HFF-Myc (cell line): ENCODE measurements at places on chromosomes 6 and 20.

DNA sequence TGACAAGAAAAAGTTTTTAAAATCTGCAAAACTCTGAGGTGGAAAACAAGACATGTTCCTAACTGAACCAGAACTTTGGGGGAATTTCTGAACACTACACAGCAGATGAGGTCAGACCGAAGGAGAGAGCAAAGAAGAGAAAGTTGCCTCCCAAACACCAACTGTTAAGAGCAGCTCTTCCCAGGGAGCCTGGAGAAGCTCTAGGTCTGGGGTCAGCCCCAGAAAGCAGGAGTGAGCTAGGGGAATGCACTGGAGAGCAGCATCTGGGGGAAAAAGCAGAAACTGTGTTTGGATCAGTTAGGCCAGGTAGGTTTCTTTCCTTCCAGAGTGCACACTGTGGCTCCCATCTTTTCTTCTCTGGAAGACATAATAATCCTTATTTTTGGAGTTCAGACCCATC lies 41.3 kb downstream of the FKBP5 start:
- DNase-seq, result no peak

DNA sequence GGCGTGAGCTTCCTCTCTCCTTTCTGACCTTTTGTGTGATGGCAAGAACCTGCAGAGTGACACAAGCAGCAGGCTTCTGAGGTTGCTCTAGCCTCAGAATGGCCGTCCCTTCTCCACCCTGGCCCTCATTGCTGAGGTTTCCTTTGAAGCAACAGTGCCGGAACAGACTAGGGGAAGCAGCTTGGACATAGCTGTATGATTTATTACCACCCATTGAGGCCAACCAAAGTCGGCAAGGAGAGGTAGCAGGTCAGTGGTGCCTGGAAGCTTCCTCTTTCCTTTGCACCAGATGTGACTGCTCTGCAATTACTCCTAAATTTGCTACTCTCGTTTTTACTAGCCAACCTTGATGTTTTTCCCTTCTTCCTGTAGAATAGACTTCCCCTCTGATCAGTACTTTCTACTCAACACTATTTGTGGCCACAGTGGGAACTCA lies 31.4 kb downstream of the PTPN1 start:
- DNase-seq, result no peak

- peak; percentile 67 for DNase-seq
Observed at GRCh38 chr6:46044881-46045617, 29.4 kb upstream of the CLIC5 start.

GRCh38 chr6:75499640-75500039 lies 6.0 kb upstream of the FILIP1 start:
- no peak for DNase-seq

DNA sequence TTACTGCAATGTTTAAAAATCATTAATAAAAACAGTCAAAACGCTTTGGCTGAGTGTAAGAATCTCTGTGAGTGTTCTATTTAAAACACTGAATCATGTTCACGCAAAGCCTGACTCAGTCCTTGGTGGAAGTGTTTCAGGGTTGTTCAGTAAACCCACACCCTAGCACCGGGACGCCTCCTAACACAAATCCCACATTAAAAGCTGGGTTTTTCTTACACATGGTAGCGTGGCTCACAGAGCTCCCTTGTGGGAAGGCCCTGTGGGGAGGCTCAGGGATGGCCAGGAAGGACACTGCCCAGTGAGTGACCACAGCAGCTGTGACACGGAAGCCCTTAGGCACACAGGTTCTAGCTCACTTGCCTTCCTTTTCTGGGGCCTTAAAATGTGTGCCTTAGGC lies 80.2 kb downstream of the GMPR start:
- no peak for DNase-seq

GRCh38 chr6:88843040-88843439 lies 120.4 kb downstream of the RNGTT start:
- DNase-seq, result peak; percentile 25

DNA sequence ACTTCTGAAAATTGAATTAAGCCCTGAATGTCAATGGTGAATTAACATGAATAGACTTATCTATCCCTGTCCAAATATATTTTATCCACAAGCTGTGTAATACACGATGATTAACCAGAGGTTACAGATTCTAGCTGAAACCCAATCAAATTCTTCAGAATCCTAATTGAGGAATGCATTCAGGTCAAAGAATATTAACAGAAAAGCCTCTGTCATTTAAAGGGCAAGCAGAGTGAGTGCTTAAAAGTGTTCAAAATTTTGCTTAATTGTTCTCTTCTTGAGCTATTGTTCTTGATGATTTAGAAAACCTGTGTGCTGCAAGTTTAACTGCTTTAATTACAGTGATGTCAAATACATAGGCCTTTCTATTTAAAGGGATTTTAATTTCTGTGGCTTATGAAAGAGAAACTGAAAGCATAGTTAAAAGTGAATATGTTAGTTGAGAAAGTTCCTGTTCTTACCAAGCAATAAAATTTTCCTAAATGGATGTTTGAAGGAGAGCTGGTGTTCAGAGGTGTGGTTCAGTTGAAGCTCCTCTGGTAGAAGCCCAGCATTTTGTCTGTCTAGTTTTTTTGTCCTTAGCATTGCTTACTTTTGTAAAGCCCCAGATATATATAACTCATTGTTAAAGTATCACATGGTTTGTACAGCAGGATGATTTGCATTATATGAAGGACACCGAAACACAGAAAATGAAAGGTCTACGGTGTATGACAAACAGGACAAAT lies 466.3 kb upstream of the PLCB4 start:
- no peak for DNase-seq

- peak; percentile 85 for DNase-seq
Observed at GRCh38 chr6:158869826-158870648, 50.9 kb upstream of the EZR start.

DNA sequence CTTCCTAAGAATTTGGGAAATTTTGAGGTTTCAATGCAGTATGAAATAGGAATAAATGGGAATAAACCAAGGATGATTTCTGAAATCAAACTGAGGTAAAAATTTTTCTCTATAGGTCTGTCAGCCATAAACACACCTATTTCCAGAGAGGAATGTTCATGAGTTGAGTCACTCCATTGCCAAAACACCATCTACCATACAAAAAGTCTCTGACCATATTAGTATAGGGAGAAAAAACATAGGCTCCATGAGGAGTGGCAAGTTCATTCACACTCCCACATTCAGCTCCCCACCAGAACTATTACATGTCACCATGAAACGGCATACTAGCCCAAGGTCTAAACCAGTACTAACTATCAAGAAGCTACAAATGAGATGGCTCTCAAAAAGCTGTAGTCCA lies 9.6 kb downstream of the ZNF318 start:
- no peak for DNase-seq

DNA sequence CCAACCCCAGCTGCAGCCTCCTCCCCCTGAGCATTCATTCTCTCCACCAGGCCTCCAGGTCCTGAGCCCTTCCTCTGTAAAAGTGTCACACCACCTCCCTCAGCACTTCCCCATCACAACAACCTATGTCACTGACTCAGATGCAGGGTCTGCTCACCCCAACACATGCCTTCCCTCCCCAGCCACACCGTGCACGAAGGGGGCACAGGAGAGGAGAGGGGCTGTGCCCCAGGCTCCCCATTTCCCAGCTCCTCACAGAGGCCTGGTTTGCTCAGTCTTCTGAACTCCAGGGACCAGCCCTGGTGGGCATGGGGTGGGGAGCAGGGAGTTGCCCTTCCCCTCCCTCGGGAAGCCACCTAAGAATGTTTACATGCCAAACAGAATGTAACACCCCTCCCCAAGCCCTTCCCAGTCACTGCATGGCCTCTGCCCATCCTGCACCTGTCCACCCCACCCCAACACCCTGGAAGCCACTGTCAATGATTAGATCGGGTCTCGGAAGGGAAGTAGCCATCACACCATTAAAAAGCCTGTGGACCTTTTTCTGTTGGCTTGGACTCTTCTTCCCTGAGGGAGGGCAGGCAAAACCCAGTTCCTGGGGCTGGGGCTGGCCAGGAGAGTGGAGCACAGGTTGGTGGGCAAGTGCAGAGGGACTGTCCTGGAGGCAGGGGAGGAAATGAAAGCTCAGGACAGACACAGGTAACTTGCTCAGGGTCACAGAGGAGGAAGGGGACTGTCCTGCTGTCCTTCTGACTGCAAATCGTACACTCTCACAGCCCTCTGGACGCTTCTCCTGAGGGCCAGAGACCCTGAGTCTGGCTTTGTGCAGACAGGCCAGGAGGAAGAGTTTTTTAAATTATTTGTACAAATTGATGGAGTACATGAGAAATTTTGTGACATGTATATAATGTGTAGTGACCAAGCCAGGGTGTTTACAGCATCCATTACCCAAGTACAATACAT lies 10.1 kb upstream of the SLC22A7 start:
- no peak for DNase-seq

GRCh38 chr20:38890497-38890818 lies 35.8 kb upstream of the FAM83D start:
- DNase-seq, result no peak

DNA sequence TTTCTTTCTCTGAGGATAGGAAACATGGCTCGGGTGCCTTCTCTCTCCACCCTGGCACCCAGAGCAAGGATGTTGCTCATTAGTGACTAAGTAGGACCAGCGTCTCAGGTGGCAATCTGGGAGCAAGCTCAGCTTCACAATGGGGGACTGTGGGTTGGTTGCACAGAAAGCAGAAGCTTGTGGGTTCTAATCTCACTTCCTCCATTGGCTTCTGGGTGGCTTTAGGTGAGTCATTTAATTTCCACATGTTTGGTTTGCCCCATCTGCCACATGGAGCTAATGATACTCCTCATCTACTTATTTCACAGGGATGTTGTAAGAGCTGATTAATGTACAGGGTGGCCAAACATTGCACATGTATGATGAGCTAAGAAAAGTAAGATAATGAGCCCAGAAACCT lies 54.8 kb upstream of the AKIRIN2 start:
- peak; percentile 50 for DNase-seq

GRCh38 chr6:55046869-55047422 lies 127.4 kb upstream of the HCRTR2 start:
- no peak for DNase-seq

- DNase-seq, result no peak
Observed at GRCh38 chr6:36319436-36319762, 17.3 kb downstream of the BNIP5 start.

DNA sequence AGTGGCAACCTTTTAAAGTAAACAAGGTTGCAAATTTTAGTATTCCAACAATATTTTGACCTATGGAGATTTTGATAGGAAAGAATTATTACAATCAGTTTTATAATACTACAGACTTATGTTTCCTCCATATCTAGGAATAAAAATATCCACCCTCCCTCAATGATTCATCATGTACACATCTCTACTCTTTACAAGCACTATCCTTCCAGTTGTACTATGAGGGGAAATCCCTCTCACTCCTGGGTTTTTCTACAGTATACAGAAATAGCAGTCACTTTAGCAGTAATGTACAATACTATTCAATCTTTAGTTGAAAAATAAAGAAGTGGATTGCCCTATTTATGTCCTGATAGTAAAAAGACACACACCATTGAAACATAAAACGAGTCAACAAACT lies 46.3 kb upstream of the SCML4 start:
- DNase-seq, result no peak

DNA sequence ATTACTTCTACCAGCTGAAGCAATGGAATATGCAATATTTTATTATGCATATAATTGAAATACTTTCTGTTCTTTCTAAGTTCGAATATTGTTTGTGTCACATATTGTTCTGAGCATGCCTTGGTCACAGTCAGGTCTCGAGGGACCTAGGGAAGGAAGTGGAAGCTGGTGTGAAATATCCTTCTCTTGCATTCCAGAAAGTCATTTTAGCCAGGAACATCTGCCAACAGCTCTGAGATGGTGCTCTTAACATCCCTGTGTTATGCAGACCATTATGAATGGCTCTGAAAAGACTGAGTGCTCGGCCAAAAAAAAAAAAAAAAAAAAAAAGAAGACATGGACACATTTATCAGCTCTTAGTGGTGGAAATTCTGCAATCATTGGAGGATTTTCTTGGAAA lies 132.7 kb upstream of the JAG1 start:
- no peak for DNase-seq

- no peak for DNase-seq
Observed at GRCh38 chr20:21395666-21396598, 1.4 kb downstream of the NKX2-4 start.

DNA sequence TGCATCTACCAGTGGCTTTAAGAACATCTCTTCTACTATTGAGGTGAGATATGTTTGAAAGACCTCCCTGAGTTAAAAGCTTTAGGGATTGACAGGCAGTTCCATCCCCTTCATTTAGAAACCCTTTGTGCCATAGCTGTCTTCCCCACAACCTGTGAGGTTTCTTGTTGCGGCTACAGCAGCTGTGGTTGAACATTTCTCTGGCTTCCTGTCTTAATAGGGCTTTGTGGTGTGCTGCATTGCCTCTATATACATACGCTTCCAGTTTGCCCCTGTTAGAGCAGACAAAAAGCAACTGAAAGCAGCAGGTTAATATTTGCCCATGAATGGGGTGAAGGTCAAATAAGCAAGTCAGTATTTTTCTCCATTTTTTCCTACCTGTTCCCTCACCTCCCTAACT lies 210.2 kb downstream of the TMEM200A start:
- DNase-seq, result no peak

DNA sequence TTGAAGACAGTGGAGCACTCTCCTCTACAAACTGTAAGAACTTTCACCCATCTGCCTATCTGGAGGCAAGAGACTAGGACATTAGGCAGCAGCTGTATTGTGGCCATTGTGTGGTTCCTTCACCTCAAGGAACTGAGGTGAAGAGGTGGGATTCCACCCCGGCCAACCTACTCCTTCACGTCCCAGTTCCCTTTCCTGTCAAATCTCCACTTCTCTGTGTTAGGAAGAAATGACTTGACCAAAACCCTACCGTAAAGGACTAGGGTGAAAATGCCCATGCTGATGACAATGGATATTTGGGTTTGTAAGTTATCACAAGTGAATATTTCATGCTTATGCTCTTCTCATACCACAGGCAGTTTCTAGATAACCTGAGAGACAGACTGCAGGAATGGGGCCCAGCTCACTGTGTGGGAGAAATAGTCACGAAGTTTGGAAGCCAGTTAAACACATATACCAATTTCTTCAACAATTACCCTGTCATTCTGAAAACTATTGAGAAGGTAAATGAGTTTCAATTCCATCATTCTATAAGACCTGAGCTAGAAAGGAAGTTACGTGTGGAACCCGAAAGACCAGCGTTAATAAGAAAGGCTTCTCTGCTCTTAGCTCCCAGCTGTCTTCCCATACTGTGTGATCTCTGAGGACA lies 86.6 kb downstream of the ECT2L start:
- DNase-seq, result no peak

- DNase-seq, result no peak
Observed at GRCh38 chr20:40687384-40688128, 1.5 kb downstream of the MAFB start.

DNA sequence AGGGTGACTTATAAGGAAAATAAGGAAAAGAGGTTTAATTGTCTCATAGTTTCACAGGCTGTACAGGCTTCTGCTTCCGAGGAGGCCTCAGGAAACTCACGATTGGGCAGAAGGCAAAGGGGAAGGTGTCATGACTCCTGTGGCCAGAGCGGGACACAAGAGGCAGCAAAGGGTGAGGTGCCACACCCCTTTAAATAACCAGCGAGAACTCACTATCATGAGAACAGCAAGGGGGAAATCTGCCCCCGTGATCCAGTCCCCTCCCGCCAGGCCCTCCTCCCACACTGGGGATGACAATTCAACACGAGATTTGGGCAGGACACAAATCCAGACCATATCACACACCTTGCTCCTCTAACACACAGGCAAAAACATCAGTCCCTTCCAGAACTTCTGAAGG lies 254.0 kb downstream of the DLL1 start:
- DNase-seq, result no peak

GRCh38 chr6:161686655-161687054 lies 412.8 kb upstream of the AGPAT4 start:
- DNase-seq, result no peak
